Activated T-cell treated with anti-CD3 and anti-CD28 coated beads for 1 hour (primary cell): ENCODE measurements at places on chromosomes 16 and 17.

DNA sequence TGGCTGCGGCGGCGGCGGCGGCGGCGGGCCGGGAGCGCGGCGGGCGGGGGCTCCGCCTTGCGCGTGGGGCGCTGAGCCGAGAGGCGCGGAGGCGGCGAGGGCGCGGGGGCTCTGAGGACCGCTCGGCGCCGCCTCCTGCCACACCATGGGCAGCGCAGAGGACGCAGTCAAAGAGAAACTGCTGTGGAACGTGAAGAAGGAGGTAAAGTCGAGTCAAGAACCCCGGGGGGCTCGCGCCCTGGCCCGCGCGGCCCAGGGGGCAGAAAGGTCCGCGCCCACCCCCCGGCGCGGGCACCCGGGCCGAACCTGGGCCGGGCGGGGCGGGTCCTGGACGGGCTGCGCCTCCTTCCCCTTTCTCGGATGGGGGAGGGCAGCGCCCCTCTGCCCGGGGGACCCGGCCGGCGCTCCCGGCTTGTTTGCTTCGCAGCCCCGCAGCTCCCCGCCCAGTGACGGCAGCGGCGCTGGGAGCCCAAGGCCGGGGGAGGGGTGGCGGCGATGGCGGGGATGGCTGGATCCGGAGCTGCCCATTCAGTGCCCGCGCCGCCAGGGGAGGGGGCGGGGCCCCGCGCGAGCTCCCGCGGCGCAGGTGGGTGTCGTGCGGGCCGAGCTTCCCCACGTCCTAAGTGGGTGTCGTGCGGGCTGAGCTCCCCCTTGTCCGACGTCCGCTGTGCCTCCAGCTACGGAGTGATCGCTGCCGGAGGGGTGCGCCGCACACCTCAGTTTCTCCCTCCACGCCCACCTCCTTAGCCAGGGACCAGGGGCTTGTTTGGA lies 428 bp downstream of the SGSM2 start:
- no peak for DNase-seq

DNA sequence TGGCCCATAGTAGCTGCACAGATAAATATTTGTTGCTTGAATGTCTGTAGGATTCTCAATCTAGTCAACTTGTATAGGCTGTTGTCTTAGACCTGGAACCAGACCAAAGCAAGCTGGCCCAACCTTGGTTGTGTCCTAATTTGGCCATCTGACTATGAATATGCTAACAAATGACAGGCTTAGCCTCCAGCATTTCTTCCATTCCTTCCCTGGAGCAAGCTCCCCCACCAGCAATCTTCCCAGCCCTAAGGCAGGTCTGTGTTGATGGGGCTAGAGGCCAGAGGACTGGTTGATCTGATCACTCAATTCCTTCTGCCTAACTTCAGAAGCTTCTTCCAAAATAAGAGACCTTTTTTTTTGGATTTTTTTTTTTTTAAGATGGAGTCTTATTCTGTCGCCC lies 9.4 kb upstream of the PHOSPHO1 start:
- no peak for DNase-seq

GRCh38 chr16:57260294-57260929 lies 15.4 kb downstream of the ARL2BP start:
- DNase-seq, result no peak

- DNase-seq, result no peak
Measured at GRCh38 chr16:48845261-48845660, 235.3 kb upstream of the N4BP1 start.

DNA sequence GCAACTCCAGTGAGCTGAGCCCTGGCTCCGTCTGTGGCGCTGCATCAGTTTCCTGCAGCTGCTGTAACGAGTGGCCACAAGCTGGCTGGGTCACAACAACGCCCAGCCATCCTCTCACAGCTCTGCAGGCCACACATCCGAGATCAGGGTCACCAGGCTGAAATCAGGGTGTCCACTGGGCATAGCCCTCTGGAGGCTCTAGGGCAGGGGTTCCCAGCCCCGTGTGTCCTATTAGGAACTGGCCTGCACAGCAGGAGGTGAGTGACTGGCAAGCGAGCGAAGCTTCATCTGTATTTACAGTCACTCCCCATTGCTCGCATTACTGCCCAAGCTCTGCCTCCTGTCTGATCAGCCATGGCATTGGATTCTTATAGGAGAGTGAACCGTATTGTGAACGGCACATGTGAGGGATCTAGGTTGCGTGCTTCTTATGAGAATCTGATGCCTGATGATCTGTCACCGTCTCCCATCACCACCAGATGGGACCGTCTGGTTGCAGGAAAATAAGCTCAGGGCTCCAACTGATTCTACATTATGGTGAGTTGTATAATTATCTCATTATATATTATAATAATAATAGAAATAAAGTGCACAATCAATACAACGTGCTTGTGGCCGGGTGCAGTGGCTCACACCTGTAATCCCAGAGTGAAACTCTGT lies 176.5 kb downstream of the SEC14L1 start:
- DNase-seq, result no peak

- DNase-seq, result no peak
Measured at GRCh38 chr16:23107117-23107516, 42.1 kb downstream of the USP31 start.

- DNase-seq, result no peak
Measured at GRCh38 chr16:79213214-79213613, 387.3 kb downstream of the MAF start.
